H1 (cell line): ENCODE measurements at places on chromosomes 5 and 9.

GRCh38 chr9:114053246-114054005 lies 24.7 kb downstream of the AMBP start:
- H3K36me3 ChIP-seq = peaks cover 13% of the 10 kb centered on the region; the same call in 1 of the 2 replicates
- no peaks in the 10 kb centered on the region for H3K4me1 ChIP-seq
- no peak for DNase-seq
- no peaks in the 10 kb centered on the region for H3K27me3 ChIP-seq
- no peak overlapping the region for H3K4me3 ChIP-seq

DNA sequence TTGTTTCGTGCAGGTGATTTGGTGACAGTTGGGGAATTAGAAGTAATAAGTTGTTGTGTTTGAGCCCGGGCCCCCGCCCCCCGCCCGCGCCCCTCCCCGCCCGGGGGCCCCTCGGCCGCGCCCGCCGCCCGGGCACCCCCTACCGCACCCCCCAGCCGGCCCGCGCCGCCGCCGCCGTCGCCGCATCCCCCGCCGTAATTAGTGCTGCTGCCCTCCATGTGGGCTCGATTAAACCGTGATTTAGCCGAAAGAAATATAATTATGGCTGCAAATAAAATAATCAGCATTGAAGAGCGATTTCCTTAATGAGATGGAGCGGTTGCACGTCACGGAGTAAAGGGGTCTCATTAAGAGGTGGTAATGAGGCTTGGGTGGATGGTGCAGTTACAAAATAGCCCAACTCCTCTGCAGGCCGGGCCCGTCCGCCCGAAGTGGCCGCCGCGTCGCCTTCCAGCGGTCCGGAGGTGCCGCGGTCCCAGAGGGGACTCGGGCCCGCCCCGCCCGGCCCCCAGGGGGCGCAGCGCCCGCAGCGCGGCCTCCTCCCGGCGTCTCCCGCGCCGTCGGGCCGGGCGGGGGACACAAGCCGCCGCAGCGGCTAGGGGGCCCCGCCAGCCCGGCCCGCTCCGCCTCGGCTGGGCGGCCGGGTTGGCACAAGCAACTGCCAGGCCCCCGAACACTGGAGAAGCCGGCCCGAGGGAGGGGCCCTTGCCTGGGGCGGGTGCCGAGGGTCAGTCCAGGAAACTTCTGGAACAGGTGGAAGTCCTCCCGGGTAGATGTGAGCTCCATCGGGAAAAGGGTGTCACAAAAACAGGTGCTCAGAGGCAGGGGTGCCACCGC lies 6.9 kb upstream of the OTP start:
- H3K4me3 ChIP-seq = peak overlapping the region; percentile 26; the same call in 1 of the 2 replicates
- H3K27ac ChIP-seq = no peak overlapping the region
- H3K27me3 ChIP-seq = peaks cover 84% of the 10 kb centered on the region
- no peaks in the 10 kb centered on the region for H3K36me3 ChIP-seq

- no peaks in the 10 kb centered on the region for H3K27me3 ChIP-seq
- no peaks in the 10 kb centered on the region for H3K36me3 ChIP-seq
- no peak overlapping the region for H3K4me3 ChIP-seq
- no peak overlapping the region for H3K27ac ChIP-seq
- no peak for DNase-seq
- no peaks in the 10 kb centered on the region for H3K4me1 ChIP-seq
Observed at GRCh38 chr5:158145827-158146226, 286.9 kb upstream of the CLINT1 start.

DNA sequence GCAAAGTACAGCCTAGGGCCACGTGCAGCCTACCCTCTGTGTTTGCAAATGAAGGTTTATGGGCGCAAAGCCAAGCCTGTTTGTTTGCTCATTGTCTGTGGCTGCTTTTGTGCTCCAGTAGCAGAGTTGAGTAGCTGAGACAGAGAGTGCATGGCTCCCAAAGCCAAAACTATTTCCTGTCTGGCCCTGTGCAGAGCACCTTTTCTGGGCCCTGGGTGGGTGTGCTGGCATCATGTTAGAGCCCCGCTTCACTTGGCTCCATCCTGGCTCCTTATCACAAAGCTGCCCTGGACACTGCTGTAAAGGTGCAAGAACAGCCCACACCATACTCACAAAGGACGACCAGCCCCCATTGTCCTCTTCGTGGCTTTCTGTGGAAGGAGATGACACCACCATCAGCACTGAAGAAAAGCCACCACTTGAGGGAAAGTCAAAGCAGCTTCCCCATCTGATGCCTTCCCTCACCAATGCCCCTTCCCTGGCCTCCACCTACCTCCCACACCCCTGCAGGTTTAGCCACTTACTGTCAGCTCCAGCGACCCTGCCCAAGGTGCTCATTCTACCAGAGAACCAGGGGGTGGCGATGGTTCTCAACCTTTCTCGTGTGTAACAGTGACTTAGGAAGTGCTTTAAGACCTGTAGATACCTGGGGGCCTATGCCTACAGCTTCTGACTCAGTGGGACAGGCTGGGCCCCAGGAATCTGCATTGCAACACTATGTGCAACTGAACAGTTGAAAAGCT lies 23.4 kb downstream of the LCP2 start:
- H3K27me3 ChIP-seq = no peaks in the 10 kb centered on the region
- H3K36me3 ChIP-seq = no peaks in the 10 kb centered on the region
- H3K4me1 ChIP-seq = peaks cover 11% of the 10 kb centered on the region
- H3K4me3 ChIP-seq = no peak overlapping the region
- peak; percentile 66 for DNase-seq

GRCh38 chr5:44774279-44774880 lies 34.4 kb upstream of the MRPS30 start:
- no peaks in the 10 kb centered on the region for H3K27me3 ChIP-seq
- H3K36me3 ChIP-seq = no peaks in the 10 kb centered on the region
- no peak for DNase-seq
- H3K4me3 ChIP-seq = no peak overlapping the region

DNA sequence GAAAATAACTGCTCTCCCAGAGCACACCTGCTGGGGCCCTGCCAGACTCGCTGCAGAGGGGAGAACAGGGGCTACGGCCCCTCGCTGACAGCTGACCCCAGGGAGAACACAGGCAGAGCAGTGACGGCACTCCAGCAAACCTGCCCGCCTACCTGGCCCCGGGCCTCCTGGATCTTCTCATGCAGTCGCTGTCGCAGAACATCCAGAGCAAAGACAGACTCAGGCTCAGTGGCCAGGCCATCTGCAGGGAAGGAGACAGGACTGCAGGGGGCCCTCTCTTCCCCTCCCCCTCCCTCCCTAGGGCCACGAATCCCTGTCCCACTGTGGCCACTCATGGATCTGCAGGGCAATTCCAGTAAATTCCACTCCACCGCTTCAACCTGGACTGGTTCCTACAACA lies 2.4 kb downstream of the SURF6 start:
- no peak overlapping the region for H3K4me3 ChIP-seq
- no peaks in the 10 kb centered on the region for H3K27me3 ChIP-seq
- H3K27ac ChIP-seq = no peak overlapping the region
- H3K4me1 ChIP-seq = peaks cover 9% of the 10 kb centered on the region; the same call in 1 of the 2 replicates
